ENCODE measurements at places on chromosomes 11 and 22. TPM values are rescaled to one million over a fixed set of nuclear protein-coding genes. Genes with fewer than 3 reads are reported as not detected.

DNA sequence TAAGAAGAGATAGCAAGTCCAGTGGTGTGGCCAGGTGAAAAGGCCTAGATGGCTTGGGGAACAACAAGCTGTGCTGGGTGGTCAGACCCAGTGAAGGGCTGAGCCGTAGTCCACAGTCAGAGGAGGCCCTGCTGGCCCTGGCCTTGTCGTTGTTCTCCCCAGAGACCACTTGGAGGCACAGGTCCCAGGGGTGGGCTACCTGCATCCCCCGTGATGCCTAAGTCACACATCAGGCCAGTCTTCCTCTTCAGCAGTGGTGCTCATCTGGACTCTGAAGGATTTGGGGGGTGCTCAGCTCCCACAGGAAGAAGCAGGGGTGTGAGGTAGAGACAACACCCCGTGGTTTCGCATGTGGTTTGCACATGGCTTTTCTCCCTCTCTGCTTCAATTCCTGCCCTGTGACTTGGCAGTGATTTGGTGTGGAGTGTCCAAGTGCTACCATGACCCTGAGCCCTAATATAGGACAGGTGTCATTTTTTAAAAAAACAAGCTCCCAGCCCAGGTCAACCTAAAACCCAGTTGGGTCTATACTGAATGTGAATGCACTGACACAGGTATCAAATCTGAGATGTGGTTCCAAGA is 51.0 kb downstream of the ALX4 start:
- no peak overlapping the region for H3K27ac ChIP-seq
- no peak overlapping the region for H3K4me3 ChIP-seq
- H3K36me3 ChIP-seq, result no peaks in the 10 kb centered on the region
- H3K4me1 ChIP-seq, result no peaks in the 10 kb centered on the region
- DNase-seq, result no peak

DNA sequence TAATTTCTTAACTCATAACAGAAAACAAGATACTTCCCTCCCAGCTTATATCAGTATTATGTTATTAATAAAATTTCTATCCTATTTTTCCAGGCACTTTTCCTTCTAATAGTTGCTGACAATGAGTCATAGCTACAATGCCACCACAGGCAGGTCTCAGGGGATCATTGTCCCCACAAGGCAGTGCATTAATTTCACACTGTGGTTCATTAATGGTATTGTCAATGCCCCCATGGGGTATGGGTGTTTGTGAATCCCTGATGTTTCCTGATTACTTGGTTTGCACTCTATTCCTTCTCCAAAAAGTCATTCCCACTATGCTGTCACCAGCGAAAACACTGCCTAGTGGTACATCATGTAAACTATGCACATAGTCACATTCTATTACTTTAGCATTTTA is 345.5 kb upstream of the CTSC start:
- no peaks in the 10 kb centered on the region for H3K4me1 ChIP-seq
- H3K4me3 ChIP-seq, result no peak overlapping the region
- H3K36me3 ChIP-seq, result no peaks in the 10 kb centered on the region

GRCh38 chr22:46159777-46160176 is 9.5 kb downstream of the PPARA start:
- peaks cover 3% of the 10 kb centered on the region for H3K36me3 ChIP-seq
- no peak overlapping the region for H3K4me3 ChIP-seq
- H3K4me1 ChIP-seq, result peaks cover 2% of the 10 kb centered on the region
- no peaks in the 10 kb centered on the region for H3K27me3 ChIP-seq

DNA sequence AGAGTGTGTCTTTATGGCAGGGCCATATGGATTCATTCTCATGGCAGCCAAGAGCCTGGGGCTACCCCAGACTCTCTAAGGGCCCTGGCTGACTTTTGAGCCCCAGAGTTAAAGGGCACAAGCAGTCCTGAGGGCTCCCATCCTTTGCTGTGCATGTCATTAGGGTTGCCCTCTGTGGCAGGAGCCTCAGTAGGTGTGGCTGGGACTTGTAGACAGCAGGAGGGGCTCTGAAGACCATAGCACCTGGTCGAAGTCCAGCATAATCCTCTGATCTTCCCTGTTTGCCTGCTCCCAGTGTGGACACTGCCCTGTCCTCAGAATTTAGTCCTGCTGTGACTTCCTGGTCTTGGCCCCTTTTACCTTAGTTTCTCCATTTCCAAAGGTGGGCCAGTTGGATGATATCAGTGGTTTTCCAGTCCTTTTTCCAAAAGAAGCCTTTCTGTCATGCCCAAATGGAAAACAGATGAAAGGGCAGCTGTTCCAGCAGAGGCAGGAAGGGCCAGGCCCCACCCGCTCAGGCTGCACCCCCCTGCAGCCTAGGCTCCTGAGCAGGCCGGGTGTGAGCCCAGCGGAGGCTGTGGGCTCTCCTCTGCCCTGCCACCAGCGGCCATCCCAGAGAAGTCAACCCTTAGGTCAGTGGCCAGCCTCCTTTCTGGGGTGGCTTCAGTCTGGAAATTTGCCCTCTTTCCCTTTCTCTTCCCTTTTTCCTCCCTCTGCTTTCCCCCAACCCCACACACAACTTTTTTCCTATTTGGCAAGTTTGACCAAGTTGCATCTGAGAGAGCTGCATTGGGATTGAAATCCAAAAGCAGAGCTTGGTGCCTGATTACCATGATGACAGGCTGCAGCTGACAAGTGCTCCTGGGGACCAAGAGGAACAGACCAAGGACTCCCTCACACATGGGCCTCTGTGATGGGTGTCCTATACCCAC is 32.8 kb upstream of the SUSD2 start:
- no peak overlapping the region for H3K4me3 ChIP-seq
- H3K27ac ChIP-seq, result no peak overlapping the region
- peaks cover 50% of the 10 kb centered on the region for H3K4me1 ChIP-seq
- H3K27me3 ChIP-seq, result no peaks in the 10 kb centered on the region

CHRM1 gene
- total RNA-seq, result 1.5 TPM

GRCh38 chr11:96188243-96189006 is 154.6 kb downstream of the MAML2 start:
- H3K27ac ChIP-seq, result peak overlapping the region; percentile 26
- no peak overlapping the region for H3K4me3 ChIP-seq
- H3K4me1 ChIP-seq, result peaks cover 18% of the 10 kb centered on the region

- H3K27ac ChIP-seq, result no peak overlapping the region
- no peak overlapping the region for H3K4me3 ChIP-seq
- no peaks in the 10 kb centered on the region for H3K36me3 ChIP-seq
Observed at GRCh38 chr11:110095554-110095953, 2.4 kb downstream of the ZC3H12C start.

GRCh38 chr11:66593303-66593635 is 284 bp downstream of the CCS start:
- H3K4me3 ChIP-seq, result peak overlapping the region; percentile 95
- no peaks in the 10 kb centered on the region for H3K27me3 ChIP-seq
- H3K4me1 ChIP-seq, result no peaks in the 10 kb centered on the region
- H3K36me3 ChIP-seq, result peaks cover 2% of the 10 kb centered on the region

DNA sequence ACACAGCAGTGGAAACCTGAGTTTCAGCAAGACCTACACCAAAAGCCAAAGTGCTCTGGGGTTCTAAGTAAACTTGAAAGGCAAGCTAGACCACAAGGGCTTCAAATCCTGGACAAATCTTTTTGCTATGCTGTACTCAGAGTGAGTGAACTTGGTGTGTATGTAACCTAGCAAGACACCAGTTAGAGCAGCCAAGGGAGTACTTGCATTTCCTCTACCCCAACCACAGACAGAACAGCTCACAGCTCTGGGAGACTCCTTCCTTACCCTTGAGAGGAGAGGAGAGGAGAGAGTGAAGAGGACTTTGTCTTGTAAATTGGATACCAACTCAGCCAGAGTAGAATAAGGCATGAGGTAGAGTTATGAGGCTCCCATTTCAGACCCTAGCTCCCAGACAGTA is 71.4 kb downstream of the CTSC start:
- no peak overlapping the region for H3K27ac ChIP-seq
- no peak overlapping the region for H3K4me3 ChIP-seq
- no peak for DNase-seq
- no peaks in the 10 kb centered on the region for H3K4me1 ChIP-seq
- H3K36me3 ChIP-seq, result no peaks in the 10 kb centered on the region
- no peaks in the 10 kb centered on the region for H3K27me3 ChIP-seq

GVQW3 gene
- total RNA-seq, result 7.0 TPM

DNA sequence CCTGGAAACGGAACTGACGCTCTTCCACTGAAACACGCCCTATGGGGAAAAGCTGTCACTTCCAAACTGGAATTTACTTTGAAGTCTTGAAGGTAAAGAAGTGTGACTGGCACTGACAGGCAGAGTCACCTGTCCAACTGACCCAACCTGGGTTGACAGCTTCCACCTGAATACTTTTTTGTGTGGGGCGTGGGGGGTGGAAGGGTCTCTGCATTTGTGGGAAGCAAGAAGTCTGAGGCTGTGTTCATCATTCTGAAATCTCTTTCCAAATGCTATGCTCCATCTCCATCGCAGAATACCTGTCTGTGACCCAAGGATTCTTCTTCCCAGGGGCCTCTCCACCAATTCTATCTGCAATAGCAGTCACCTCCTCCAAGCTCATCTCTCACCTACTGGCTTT is 7.8 kb downstream of the IFT27 start:
- H3K27me3 ChIP-seq, result no peaks in the 10 kb centered on the region
- H3K27ac ChIP-seq, result no peak overlapping the region
- no peak overlapping the region for H3K4me3 ChIP-seq
- DNase-seq, result no peak

TRPM5 gene
- total RNA-seq, result 0.20 TPM

GALNT18 gene
- total RNA-seq, result 59.3 TPM

GRCh38 chr22:50085211-50085972 is at the start of gene MLC1:
Gene MLC1, minus strand, starts transcription at chr22:50085426. Its CDS starts 524 bp downstream, at chr22:50084902.
- H3K36me3 ChIP-seq, result no peaks in the 10 kb centered on the region
- no peaks in the 10 kb centered on the region for H3K27me3 ChIP-seq
- no peak for DNase-seq
- H3K4me3 ChIP-seq, result no peak within 1 kb of the TSS
- H3K27ac ChIP-seq, result peak within 1 kb of the TSS; percentile 24
- H3K4me1 ChIP-seq, result peaks cover 6% of the 10 kb centered on the region

GRCh38 chr11:66068923-66069714 is 953 bp upstream of the PACS1 start:
- peak overlapping the region; percentile 97 for H3K27ac ChIP-seq
- peaks cover 34% of the 10 kb centered on the region for H3K36me3 ChIP-seq
- no peaks in the 10 kb centered on the region for H3K27me3 ChIP-seq
- DNase-seq, result peak; percentile 59

DNA sequence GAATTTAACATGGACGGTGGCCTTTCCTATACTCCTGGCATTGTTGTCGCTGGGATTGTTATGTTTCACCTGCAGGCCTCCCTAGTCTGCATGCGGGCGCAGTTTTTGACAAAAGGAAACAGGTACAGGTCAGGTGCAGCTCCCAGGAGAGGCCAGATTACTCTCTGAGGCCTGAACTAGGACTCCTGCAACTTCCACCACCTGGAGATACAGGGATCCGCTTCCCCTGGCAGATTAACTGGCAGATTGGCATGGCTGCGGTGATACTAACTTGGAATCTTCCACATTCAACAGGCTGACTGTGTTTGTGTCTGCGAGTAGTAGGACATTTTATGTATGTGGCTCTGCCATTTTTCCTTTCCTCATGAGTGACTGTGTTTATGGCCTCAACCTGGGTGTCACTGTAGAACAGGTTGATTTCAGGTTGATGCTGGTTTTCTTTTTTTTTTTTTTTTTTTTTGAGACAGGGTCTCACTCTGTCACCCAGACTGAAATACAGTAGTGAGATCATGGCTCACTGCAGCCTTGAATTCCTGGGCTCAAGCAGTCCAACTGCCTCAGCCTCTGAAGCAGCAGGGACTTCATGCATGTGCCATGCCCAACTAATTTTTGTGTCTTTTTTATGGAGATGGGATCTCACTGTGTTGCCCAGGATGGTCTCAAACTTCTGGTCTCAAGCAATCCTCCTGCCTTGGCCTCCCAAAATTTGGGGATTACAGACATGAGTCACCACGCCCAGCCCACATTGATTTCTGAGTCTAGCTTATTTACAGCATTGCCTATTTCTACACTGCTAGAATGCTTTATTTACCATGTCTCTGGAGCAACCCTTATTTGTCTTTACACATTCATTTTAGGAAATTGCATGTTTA is 1.7 kb upstream of the USP28 start:
- H3K36me3 ChIP-seq, result no peaks in the 10 kb centered on the region
- no peak overlapping the region for H3K27ac ChIP-seq
- H3K4me1 ChIP-seq, result no peaks in the 10 kb centered on the region
- H3K27me3 ChIP-seq, result no peaks in the 10 kb centered on the region
- no peak overlapping the region for H3K4me3 ChIP-seq

MEI1 gene
- 7.6 TPM for total RNA-seq

DNA sequence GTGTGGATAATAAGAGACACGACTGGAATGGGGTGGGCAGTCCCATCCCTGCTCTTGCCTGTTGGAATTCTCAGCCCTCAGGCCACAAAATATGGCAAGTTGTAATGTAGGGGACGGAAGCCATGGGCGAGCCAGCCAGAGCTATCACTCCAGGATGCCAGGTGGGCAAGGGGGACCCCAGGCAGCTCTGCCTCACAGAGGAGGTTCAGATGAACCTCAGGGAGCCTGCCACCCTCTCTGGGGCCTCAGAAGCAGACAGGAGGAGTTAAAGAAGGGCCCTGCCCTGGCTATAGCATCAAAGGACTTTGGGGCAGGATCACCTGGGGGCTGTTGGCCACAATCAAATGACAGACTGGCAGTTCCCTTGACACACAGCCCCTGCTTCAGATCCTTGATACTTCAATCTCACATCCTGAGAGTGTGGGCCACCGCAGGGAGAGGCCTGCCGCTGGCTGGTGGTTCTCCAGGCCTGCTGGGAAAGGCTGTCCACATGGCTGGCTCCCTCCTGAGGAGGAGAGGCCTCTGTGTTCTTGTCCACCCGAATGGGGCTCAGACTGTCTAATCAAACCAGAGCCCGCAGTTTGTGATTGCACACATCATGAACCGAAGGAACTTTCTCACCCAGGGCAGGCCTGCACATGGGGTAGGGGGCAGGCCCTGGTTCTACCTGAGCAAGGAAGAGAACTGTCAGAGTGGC is 31.4 kb downstream of the IGLL1 start:
- H3K4me1 ChIP-seq, result no peaks in the 10 kb centered on the region
- H3K27ac ChIP-seq, result no peak overlapping the region
- DNase-seq, result no peak
- no peaks in the 10 kb centered on the region for H3K36me3 ChIP-seq
- no peaks in the 10 kb centered on the region for H3K27me3 ChIP-seq
- no peak overlapping the region for H3K4me3 ChIP-seq

- H3K4me3 ChIP-seq, result no peak overlapping the region
- peak; percentile 59 for DNase-seq
- no peaks in the 10 kb centered on the region for H3K4me1 ChIP-seq
- no peaks in the 10 kb centered on the region for H3K36me3 ChIP-seq
Observed at GRCh38 chr22:20430720-20431510, 6.7 kb downstream of the SCARF2 start.

CCDC157 gene
- total RNA-seq, result 10.9 TPM
